Dermis blood vessel endothelial cell (primary cell): ENCODE measurements at places on chromosomes 13 and 19. TPM values are rescaled to one million over a fixed set of nuclear protein-coding genes. Genes with fewer than 3 reads are reported as not detected.

ZNF442 gene
- total RNA-seq, result 2.7 and 4.3 TPM in 2 replicates

- no peak for DNase-seq
Observed at GRCh38 chr13:40143106-40143505, 487.6 kb downstream of the COG6 start.

- DNase-seq, result no peak
Observed at GRCh38 chr13:70505809-70506208, 397.6 kb upstream of the KLHL1 start.

MYH14 gene
- total RNA-seq, result 0.17 and 0.28 TPM in 2 replicates

- DNase-seq, result no peak
Observed at GRCh38 chr13:46051968-46052318, 603 bp downstream of the ZC3H13 start.

- DNase-seq, result peak; percentile 89
Observed at GRCh38 chr13:30816736-30817135, 81.4 kb downstream of the ALOX5AP start.

DNA sequence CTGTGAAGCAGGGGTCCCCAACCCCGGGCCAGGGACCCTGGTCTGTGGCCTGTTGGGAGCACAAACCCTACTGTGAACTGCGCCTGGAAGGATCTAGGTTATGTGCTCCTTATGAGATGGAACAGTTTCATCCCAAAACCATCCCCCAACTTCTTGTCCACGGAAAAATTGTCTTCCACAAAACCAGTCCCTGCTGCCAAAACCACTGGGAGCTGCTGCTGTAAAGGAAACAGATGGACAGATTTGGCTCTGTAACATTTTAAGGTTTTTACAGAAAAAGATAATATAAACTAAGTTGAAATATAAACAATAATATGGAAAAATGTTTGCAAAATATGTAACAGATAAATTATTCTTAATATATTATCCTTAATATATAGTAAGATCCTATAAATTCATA, 73.7 kb downstream of the COG6 start:
- peak; percentile 65 for DNase-seq

- peak; percentile 59 for DNase-seq
Observed at GRCh38 chr19:36136964-36137686, 2.7 kb upstream of the CAPNS1 start.

DNA sequence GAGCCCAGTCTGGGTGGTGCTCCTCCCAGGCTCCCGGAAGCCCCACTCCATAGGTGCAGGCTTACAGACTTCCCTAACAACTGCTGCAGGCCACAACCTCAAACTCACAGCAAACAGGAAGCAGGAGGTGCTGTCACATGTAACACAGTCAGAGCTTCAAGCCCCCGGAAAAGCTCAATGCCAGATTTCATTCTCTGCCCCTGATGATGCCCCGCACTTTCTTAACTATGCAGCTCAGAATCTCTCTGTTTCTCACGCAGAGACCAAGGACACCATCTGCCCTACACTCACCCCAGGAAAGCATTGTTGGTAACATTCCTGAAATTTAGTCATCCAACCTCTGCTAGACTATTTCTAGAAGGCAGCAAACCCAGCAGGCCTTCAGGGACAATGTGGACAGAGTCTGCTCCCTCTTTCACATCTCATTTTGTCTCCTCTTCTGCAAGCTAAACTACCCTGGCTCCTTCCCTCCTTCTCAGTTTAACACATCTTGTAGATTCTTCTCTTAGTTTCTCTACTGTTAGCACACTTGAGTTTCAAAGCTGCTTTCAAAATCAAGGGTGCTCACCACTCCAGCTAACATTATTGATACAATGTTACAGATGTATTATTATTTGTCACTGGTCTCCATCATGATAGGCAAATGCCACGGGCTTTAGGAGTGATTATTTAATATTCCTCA, 162.5 kb downstream of the KCTD12 start:
- peak; percentile 99 for DNase-seq

DNA sequence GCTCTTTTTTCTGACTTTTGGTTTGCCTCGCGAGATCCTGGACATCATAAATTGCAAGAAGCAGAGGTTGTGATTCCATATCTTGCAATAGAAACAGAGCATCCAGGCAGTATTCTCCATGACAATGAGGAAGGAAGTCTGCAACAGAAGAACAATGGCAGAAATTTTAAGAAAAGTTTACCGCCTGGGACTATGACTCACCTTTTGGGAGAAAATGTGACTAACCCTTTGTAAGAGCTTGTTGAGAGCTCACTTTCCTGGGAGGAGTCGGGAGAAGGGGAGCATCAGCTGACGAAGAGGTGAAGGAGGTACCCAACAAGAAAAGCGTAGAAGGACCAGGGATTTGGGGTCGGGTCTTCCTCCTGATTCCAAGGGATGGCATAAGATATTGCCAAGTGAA, 34.3 kb upstream of the TNFSF11 start:
- DNase-seq, result peak; percentile 76

TSSK6 gene
- total RNA-seq, result 0.68 and 1.4 TPM in 2 replicates

DNA sequence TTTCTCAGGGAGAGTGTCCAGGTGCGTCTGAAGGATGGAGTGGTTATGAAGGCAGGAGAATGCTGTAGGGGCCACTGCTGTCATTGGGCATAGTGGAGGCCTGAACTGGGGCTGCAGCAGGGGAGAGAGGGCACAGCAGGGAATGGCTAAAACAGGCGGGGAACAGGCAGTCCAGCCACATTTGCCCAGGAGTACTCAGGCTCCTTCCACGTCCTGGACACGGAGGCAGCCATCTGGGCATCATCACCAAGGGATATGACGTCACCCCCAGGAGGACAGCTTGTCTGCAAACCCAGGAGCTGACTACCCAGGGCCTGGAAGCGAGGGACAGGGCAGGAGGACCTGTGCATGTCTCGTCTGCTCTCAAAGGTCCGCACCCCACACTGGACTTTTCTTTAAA, 22.2 kb downstream of the VSTM2B start:
- no peak for DNase-seq

GRCh38 chr13:97239943-97240787, 18.0 kb downstream of the MBNL2 start:
- DNase-seq, result no peak

GRCh38 chr13:110162866-110163658, 143.9 kb downstream of the COL4A1 start:
- no peak for DNase-seq

C13orf42 gene
- total RNA-seq, result not detected in 2 replicates

- peak; percentile 88 for DNase-seq
Observed at GRCh38 chr13:49540552-49540951, 44.8 kb downstream of the PHF11 start.

DNA sequence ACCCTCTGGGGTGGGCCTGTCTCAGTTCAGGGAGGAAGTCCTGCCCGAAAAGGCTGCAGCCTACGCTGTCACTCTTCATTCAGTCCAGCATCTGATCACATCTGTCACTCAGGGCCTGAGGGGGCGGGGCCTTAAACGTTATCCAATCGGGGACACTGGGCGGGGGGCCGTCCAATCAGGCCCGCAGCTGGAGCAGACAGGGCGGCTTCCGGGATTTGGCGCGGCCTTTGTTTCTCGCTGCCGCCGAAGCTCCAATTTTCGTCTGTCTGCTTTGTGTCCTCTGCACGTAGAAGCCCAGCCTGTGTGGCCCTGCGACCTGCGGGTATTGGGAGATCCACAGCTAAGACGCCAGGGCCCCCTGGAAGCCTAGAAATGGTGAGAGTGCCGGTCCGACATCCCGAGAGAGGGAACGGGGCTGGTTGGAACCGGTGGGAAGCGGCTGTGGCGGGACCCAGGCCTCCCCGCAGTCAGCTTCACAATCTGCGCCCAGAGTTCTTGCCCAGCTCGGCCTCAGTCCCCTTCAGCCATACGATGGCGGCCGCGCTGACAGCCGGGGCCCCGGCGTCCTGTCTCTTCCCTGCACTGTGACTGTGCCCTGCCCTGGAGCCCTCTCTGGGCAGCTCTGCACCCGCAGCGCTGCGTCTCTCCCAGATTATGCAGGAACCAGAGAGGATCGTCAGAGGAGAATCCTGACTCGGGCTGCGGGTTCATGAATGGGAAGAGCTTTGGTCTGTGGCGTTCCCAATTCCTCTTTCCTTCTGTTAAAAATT, at the start of gene ZNF730:
Gene ZNF730, plus strand, starts transcription at position 224 of the 770 bp plus-strand sequence. Its CDS starts 149 bp downstream, at position 373.
- peak; percentile 69 for DNase-seq

STRN4 gene
- total RNA-seq, result 90.9 and 135 TPM in 2 replicates

- DNase-seq, result no peak
Observed at GRCh38 chr19:3149089-3149488, 13.3 kb downstream of the GNA15 start.

CLC gene
- not detected in 2 replicates for total RNA-seq

DNA sequence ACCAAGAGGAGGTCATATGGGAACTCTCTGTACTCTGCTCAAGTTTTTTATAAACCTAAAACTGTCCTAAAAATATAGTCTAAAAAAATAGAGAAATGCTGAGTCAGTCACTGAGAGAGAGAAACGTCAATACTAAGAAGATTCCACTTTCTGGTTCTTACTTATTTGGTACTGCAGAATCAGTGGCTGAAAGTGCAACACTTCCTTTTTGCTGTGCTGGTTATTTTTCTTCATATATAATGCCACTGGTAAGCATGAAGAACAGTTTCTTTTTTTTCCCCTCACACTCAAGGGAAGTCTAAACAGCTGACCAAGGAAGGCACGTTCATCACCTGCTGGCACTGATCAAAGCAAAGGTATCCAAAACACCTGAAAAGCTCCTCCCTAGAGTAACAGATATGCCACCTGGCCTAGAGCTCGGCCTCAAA, 44.3 kb upstream of the N4BP2L1 start:
- DNase-seq, result no peak

- DNase-seq, result no peak
Observed at GRCh38 chr19:9909251-9909650, 27.1 kb downstream of the OLFM2 start.

- peak; percentile 52 for DNase-seq
Observed at GRCh38 chr19:16825312-16826052, 3.7 kb upstream of the SIN3B start.

DNA sequence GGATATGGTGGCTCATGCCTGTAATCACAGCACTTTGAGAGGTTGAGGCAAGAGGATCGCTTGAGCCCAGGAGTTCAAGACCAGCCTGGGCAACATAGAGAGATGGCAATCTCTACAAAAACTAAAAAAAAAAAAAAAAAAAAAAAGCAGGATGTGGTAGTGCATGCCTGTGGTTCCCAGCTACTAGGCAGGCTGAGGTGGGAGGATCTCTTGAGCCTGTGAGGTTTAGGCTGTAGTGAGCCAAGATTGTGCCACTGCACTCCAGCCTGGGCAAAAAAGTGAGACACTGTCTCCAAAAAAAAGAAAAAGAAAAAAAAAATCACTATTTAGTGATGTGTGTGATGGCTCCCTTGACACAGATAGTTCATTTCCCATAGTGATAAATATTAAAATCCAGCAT, 365.0 kb upstream of the NBEA start:
- DNase-seq, result no peak

GRCh38 chr19:12788682-12789097, 2.6 kb upstream of the JUNB start:
- peak; percentile 82 for DNase-seq

SUCLA2 gene
- total RNA-seq, result 39.1 and 54.9 TPM in 2 replicates

DNA sequence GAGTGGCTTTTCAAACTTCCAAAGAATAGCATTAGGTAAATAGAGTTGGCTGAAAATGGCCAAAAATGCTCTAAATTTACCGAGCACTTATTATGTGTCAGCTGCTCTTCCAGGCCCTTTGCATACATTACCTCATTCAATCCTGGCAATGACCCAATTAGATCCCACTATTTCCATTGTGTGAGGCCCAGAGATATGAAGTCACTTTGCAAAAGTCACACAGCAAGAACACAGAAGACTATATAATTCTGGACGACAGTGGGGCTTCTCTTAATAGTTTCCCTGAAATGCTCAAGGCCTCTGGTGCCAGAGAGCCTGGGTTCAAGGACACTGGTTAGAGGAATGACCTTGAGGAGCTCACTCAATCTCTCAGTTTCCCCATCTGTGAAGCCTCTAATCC, 146.8 kb downstream of the IER2 start:
- DNase-seq, result no peak

- DNase-seq, result peak; percentile 55
Observed at GRCh38 chr13:23609414-23609760, 39.2 kb downstream of the TNFRSF19 start.

DNA sequence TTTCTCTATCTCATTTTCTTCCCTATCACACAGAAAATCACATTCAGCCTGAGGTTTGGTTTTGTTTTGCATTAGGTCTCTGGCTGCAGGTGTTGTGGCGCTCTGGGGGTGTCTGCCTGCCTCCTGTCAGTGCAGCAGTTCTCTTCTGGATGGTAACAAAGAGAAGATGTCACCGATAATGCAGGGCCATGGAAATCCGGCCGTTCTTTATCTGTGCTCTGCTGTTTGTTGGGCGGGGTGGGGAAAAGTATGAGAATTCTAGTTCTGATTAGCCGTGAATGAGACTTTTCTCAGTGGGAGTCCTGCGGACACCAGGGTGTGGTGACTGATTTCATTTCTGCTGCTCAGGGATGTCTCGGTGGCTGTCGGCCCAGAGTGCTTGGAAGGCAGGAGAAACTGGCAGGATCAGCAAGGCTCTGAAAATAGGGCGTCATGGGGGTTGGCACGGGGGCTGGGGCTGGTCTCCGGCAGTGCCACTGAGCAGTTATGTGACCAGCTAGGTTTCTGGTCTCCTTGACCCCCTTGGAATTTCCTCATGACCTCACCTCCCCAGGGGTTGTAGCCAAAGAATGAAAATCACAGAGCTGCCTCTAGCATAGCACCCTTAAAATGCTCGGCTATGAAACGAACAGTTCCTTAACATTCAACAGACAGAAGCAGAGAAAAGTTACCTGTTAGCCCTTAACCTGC, 5.0 kb downstream of the RNF113B start:
- DNase-seq, result peak; percentile 28

DNA sequence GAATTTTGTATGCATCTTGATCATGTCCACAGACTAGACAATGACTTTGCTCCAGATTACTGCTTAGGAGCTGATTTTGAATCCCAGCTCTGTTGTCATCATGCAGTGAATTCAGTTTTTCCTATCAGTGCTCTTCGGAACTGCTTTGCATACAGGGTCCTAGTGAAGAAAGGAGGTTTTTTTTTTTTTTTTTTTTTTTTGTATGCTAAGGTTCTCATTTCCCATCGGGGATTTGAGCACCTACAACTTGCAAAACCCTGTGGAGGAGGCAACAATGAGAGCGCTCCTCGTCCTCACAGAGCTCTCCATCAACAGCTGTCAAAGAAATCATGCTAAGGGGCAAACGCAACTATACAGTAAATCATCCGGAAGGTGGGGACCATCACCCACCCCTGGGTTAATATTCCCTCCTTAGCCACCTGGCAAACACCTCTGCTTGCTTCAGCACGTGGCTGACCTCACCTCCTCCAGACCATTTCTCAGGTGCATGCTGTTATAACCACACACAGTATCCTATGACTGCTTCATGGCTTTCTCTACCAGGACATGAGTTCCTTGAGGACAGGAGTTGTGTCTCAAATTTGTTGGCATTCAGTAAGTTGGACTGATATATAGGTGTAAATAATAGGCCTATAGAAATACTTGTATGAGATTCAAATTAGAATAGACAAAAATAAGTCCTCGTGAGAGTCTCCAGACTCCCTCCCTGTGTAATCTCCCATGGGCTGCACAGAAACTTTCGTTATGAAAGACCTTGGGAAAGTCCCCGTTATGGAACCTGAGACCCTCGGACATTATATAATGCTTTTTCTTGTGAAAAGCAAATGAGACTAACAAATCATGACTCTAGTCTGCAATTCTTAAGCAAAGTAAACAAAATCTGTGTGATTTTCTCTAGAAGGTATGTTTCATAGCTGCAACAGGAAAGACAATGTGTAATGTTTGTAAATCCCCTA, 113.8 kb downstream of the KATNAL1 start:
- no peak for DNase-seq
